ENCODE measurements at places on chromosomes 7 and 10.
A peak's percentile ranks its signal among the peaks of the same experiment; 100 is the strongest.

- no peak for DNase-seq
These were observed 83.7 kb downstream of the ATXN7L1 start for GRCh38 chr7:105792488-105793370.

GRCh38 chr10:24303522-24304310, 94.8 kb downstream of the KIAA1217 start:
- no peak for DNase-seq

DNA sequence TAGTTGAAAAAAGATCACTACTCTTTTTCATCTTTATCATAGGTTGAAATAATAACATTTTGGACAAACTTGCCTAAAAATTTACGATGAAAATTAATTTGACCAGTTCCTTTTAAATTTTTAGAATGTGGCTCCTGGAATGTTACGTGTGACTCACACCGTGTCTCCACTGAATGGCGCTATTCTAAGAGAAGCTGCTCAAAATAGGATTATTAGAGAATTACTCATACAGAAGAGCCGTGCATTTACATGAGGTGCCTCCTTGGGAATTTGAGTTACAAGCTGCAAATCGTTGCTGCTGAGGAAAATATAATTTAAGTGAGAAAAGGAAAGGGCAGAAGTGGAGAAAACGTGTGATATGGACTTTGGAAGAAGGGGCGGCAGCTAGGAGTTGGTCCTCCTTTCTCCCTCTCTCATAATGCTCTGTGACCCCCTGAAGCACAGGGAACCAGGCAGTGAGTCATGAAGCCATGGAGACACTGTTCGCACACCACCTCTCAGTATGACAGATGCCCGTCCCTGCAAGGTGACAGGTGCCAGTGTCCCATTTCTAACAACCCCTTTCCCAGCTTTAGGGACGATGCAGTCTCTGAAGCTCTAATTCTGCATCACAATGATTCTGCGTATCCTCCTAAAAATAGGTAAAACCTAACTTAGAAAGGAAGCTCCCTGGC, 323.2 kb upstream of the COBL start:
- no peak for DNase-seq

DNA sequence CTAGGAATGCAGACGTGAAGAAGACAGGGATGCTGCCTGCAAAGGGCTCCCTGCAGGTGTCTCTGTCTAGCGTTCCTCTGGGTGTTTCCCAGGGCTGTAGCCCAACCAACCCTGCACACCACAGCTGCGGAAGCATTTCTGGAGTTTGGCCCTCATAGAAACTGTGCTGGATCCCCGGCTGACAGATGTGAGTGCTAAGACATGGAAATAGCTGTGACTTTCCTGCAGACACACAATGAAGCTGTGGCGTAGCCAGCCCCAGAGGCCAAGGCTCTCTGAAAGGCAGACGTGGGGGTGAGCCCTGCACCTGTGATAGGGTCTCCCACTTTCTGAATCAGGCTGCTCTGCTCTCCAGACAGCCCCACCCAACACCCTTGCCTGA, 44.8 kb downstream of the ADCYAP1R1 start:
- DNase-seq: no peak

DNA sequence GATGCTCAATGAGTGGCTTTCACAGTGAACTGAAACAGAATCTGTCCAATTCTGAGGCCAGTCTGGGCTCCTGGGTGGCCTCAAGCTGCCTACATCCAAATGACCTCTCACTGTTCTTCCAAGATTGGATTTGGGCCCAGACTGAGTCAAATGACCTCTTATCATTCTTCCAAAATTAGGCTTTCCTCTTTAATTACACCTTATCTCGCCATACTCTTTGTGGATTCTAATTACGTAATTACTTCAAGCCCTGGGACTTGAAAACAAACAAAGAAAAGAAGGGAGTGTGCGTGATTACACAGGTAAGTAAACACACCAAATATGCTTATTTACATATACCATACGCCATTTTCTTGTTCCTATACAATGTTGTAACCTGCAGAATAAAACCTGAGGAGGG, 18.8 kb downstream of the SORBS1 start:
- no peak for DNase-seq

DNA sequence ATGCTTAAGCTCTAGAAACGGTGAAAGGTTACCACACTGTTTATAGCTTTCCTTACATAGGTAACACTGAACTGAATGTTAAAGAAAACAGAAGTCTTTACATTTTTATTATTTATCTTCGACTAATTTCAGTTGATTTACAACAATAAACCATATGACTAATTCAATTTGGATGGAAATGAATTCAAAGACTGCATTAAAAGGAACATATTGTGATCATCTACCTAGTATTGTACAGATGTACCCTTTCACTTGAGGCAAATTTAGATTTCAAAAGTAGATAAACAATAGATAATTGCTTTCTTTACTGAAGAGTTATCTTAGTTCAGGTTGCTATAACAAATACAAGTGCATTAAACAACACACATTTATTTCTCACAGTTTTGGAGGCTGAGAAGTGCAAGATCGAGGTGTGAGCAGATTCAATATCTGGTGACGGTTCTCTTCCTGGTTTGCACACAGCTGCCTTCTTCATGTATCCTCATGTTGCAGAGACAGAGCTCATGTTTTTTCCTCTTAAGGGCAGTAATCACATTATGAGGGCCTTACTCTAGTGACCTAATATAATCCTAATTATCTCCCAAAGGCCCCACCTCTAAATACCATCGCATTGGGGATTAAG, 15.0 kb upstream of the ARMC3 start:
- no peak for DNase-seq

DNA sequence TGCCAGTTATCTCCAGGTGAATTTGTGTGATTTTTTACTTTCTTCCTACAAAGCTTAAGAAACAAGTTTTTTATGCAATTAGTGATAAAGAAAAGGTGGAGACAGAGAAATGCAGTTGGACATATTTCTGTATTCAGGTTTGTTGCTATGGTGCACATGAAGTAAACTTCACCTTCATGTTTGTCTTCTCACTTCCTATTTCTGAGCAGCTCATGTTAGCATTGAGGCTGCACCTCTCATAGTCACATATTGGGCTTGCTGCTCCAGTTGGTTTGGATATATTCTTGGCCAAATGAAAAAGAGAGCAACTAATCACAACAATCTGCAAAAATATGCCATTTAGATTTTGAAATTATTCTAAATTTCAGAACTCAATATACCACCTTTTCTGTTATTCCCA, 475.6 kb upstream of the ZWINT start:
- DNase-seq: no peak

DNA sequence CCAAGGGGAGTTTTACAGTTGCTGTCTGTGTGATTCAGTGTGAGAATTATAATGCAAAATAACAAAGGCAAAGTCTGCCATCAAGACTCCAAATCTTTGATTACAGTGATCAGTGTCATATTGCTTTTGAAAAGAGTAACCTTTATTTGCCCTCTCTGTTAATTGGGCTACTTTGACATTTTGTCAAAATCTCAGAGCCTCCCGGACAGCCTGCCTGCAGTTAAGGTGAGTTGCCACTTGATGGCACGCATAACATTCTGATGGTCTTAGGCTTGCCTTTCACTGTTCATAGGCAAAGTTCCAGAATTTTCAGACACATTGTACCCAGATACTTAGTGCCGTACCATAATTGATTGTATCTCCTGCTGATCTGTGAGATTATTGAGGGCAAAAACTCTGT, 253.5 kb downstream of the ABCA13 start:
- DNase-seq: peak; percentile 13

- DNase-seq: no peak
These were observed 15.4 kb downstream of the PTPRN2 start for GRCh38 chr7:158572000-158572828.

GRCh38 chr10:60073781-60074656, 167.7 kb upstream of the CCDC6 start:
- DNase-seq: no peak

GRCh38 chr7:156475666-156476065, 164.9 kb upstream of the RNF32 start:
- DNase-seq: peak; percentile 74

- no peak for DNase-seq
These were observed 131.0 kb upstream of the GAD2 start for GRCh38 chr10:26085549-26085948.

GRCh38 chr7:79979437-79979836, 155.2 kb upstream of the GNAI1 start:
- peak; percentile 27 for DNase-seq

- peak; percentile 95 for DNase-seq
These were observed 17.1 kb downstream of the ARHGAP21 start for GRCh38 chr10:24706479-24707118.

DNA sequence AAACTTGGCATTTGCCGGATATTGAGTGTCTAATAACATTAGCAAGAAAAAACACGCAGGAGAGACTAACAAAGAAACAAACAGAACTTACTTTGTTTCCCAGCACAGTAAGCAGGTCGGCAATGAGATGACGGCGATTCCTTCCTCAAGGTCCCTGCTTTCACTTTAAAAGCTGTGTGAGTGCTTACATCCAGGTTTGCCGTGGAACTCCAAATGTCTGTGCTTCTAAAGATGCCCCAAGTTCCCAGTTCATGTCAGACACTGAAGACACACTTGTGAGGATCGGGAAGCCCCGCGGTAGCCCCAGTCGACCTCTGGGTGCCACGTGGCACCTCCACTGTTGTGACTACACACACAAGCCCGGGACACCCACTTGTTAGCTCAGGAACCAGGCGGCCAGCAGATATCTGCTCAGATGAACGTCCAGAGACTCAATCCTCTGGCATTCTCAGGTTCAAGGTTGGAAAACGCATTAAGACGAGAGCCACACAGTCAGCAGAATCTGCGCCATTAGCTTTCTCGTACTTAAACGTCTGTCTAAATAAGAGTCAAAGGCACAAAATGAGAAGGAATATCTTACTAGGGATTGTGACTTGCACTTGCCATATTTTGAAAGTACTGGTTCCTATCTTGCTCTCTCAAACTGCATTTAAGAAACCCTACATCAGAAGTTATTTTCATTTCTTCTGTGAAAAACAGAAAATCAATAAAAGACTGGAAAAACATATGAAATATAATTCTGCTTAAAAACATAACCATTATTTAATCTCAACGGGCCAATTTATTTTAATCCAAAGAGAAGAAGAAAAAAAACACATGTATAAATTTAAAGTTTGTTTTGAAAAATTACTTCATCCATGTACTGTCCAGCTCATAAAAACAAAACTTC, 207.6 kb upstream of the KLF14 start:
- DNase-seq: peak; percentile 76

GRCh38 chr10:71766717-71767419, 6.5 kb downstream of the VSIR start:
- peak; percentile 95 for DNase-seq

- no peak for DNase-seq
These were observed 268.1 kb downstream of the CAMK1D start for GRCh38 chr10:12617191-12618175.

GRCh38 chr7:8638076-8638475, 204.7 kb downstream of the NXPH1 start:
- no peak for DNase-seq

DNA sequence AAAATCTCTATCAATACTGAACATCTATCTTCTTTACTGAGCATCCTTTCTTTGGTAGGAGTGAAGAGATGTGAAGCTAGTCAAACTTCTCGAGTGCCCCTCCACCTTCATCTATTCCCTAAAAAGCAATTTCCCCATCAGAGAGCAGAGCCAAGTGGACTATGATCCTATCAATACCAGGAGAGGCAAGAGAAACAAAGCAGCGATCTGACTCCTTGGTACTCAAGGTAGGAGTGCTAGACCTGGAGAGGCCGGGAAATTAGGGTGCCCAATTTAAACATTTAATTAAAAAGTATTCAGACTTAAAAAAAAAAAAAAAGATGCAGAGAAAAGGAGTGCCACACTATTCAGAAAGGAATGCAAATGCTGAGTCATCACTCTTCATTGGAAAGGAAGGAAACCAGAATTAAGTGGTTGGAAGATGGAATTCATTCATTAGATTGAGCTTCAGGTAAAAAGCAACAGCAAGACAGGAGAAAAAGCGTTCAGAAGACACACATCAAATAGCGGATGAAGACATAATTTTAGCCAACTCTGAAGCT, 1.6 kb downstream of the TIAL1 start:
- DNase-seq: peak; percentile 14

- DNase-seq: no peak
These were observed 33.9 kb upstream of the ORC5 start for GRCh38 chr7:104241538-104242209.

DNA sequence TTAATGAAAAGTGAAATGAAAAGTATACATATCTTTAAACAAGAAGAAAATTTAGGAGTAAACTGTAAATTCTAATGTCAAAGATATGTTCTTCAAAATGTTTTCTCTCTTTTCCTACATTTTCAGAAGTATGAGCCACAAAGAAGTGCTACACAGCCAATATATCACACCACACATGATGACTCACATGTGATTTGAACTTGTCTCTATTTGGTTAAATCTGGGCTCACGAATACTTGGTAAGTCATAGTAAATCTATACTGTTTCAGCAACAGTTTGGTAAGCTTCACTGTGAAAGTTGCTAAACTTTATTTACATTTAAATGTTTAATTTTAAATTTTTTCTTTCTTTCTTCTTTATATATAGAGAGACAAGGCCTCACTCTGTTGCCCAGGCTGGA, 380.6 kb upstream of the IGFBP3 start:
- peak; percentile 37 for DNase-seq

DNA sequence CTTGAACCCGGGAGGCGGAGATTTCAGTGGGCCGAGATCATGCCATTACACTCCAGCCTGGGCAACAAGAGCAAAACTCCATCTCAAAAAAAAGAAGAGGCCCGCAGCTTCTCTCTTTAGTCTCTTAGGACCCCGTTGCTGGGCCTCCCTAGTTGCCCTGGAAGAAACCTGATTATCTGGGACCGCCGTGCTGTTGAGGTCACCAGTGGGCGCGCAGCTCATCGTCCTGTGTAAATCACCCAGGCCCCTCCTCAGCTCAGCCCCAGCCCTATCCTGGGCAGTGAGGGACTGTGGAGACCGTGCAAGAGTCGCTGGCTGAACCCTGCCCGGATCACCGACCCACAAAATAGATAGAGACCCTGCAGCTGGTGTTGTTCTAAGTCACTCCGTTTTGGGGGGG, 85.0 kb downstream of the UNCX start:
- DNase-seq: no peak

GRCh38 chr7:18760046-18760445, 264.5 kb downstream of the HDAC9 start:
- DNase-seq: no peak

- no peak for DNase-seq
These were observed 228.2 kb downstream of the CHRM2 start for GRCh38 chr7:137096607-137097006.

GRCh38 chr7:91941450-91941849, 788 bp downstream of the AKAP9 start:
- DNase-seq: peak; percentile 23

DNA sequence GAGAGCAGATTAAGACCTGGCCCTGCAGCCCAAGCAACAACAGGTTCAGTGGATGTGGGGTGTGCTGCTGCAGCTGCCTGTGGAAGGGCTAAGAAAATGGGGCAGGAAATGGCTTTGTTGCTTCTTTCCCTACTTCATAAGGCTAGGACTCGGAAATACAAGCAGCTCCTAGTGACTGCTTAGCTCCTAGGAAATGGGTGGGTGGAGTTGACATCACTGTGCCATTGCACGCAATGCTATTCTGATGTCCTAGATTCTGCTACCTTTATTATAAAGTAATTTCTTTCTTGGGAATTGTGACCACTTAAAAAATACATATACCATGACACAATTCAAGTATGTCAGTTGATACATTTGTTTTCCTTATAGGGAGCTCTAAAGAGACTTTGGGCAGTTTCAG, 155.8 kb downstream of the FANK1 start:
- DNase-seq: no peak

GRCh38 chr10:14635043-14635710, 139.5 kb downstream of the FAM107B start:
- DNase-seq: no peak

GRCh38 chr7:33191340-33191739, 62.0 kb downstream of the BBS9 start:
- DNase-seq: no peak
